ENCODE measurements at places on chromosomes 11 and 22.

GRCh38 chr22:48320048-48320682 is 1507.5 kb downstream of the BRD1 start:
- no peaks in the 10 kb centered on the region for H3K4me1 ChIP-seq
- no peak for DNase-seq

GRCh38 chr11:46134540-46134939 is 13.3 kb upstream of the PHF21A start:
- H3K4me3 ChIP-seq, result no peak overlapping the region
- no peak for DNase-seq
- H3K27ac ChIP-seq, result no peak overlapping the region
- no peaks in the 10 kb centered on the region for H3K4me1 ChIP-seq

- H3K4me3 ChIP-seq, result no peak overlapping the region
- no peaks in the 10 kb centered on the region for H3K36me3 ChIP-seq
- no peaks in the 10 kb centered on the region for H3K4me1 ChIP-seq
- no peak for DNase-seq
Observed at GRCh38 chr22:25007444-25008106, 55.1 kb downstream of the KIAA1671 start.

GRCh38 chr11:22927793-22928192 is 67.5 kb upstream of the CCDC179 start:
- no peaks in the 10 kb centered on the region for H3K36me3 ChIP-seq
- no peak for DNase-seq
- no peak overlapping the region for H3K27ac ChIP-seq
- no peak overlapping the region for H3K4me3 ChIP-seq

DNA sequence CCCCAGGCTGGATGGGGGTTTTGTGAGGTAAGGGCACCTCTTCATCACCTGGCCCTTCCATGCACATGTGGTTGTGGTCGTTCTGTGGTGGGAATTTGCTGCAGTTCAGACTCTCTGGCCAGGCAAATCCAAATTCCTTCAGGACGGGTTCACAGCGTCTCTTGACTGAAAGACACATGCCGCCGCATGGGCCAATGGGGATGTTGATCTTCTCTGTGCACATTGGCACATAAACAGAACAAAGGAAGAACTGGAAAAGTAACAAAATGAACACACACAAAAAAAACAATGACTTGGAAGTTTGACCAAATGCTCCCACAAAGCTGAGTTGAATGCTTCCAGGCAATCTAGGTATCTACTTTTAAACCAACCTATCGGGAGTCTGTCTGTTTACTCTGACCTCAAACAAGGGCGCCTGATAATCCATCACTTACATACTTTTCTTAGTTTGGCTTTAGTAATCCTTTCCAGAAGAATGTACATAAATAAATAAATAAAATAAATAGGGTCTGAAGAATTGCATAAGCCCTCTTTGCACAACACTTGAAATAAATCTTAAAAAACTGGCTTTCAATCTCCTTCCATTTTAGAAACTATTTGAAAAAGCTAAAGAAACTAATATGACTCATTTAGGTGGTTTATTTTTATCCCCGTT is 2.8 kb downstream of the FZD4 start:
- peaks cover 41% of the 10 kb centered on the region for H3K27me3 ChIP-seq
- DNase-seq, result no peak
- peaks cover 10% of the 10 kb centered on the region for H3K4me1 ChIP-seq
- no peaks in the 10 kb centered on the region for H3K36me3 ChIP-seq
- H3K27ac ChIP-seq, result no peak overlapping the region

- peak overlapping the region; percentile 86 for H3K27ac ChIP-seq
- H3K36me3 ChIP-seq, result peaks cover 11% of the 10 kb centered on the region
- peaks cover 59% of the 10 kb centered on the region for H3K4me1 ChIP-seq
- peak; percentile 25 for DNase-seq
- no peak overlapping the region for H3K4me3 ChIP-seq
- H3K27me3 ChIP-seq, result peaks cover 3% of the 10 kb centered on the region
Observed at GRCh38 chr11:129637473-129637872, 178.2 kb upstream of the TMEM45B start.

DNA sequence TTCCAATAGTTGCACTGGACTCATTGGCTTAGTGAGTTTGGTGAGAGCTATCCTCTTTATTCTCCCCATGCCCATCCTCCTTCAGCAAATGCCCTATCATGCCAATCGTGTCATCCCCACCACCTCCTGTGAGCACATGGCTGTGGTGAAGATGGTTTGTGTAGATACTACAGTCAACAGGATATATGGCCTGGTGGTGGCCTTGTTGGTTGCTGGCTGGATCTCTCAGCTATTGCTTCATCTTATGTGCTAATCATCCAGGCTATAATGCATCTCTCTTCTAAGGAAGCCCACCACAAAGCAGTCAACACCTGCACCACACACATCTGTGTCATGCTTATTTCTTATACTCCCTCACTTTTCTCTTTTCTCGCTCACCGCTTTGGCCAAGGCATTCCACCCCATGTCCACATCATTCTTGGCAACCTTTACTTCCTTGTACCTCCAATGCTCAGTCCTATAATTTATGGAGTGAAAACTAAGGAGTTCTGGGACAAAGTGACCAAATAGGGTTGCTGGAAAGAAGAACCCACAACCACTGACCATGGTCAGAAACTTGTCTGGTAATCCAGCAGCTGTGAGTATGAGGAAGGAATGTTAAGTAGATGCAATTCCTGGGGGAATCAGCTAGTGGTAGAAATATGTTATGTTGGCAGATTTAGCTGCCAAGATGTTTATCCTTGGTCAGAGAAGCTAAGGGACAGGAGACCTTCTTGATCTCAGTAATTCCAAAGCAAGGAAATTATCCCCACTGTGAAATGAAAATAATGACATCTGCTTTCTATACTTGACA is 16.3 kb upstream of the OR56B1 start:
- no peaks in the 10 kb centered on the region for H3K4me1 ChIP-seq
- H3K27ac ChIP-seq, result no peak overlapping the region
- no peak for DNase-seq
- H3K36me3 ChIP-seq, result peaks cover 14% of the 10 kb centered on the region

DNA sequence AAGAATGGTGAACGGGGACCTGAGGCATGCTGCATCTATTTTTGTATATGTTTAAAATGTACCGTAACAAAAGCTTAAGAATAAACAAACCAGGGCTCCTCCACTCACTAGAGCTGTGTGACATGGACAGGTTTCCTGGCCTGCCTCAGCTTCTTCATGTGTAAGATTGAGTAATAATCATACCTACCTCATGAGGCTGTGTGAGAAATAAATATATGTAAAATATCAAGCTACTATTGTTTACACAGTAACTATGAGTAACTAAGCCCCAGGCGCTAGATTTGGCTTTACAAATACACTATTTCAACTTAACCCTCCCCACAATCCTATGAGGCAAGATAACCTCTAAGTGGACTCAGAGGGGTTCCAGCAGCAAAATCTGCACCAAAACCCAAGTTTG is 66.4 kb downstream of the SMCO4 start:
- no peaks in the 10 kb centered on the region for H3K27me3 ChIP-seq
- no peak overlapping the region for H3K27ac ChIP-seq
- no peak for DNase-seq
- no peak overlapping the region for H3K4me3 ChIP-seq
- H3K4me1 ChIP-seq, result no peaks in the 10 kb centered on the region

- H3K36me3 ChIP-seq, result no peaks in the 10 kb centered on the region
- DNase-seq, result no peak
- no peaks in the 10 kb centered on the region for H3K27me3 ChIP-seq
- no peaks in the 10 kb centered on the region for H3K4me1 ChIP-seq
- no peak overlapping the region for H3K27ac ChIP-seq
Observed at GRCh38 chr22:47795477-47796127, 1033.2 kb downstream of the TBC1D22A start.

DNA sequence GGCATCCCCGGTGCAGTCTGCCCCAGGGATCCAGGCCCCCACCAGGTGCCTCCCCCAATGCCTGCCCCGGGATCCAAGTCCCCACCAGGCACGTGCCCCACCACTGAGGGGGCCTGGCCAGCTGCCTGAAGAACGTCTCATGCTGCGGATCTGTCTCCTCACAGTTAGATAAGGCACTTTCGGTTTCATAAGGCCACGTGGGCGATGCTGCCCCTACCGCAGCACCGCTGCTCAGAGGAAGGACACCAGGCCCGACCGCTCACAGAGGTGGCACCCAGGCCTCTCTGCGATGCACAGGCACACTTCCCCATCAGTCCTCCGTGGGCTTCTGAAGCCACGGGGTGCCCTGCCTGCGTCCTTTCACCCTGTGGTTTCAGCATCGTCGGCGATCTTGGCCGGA is 68.1 kb upstream of the BID start:
- peak; percentile 28 for DNase-seq
- H3K4me1 ChIP-seq, result peaks cover 2% of the 10 kb centered on the region
- H3K27ac ChIP-seq, result peak overlapping the region; percentile 46

- no peak for DNase-seq
- H3K4me3 ChIP-seq, result no peak overlapping the region
- no peaks in the 10 kb centered on the region for H3K36me3 ChIP-seq
- peaks cover 25% of the 10 kb centered on the region for H3K27me3 ChIP-seq
Observed at GRCh38 chr11:47189100-47189834, 3.0 kb upstream of the PACSIN3 start.

DNA sequence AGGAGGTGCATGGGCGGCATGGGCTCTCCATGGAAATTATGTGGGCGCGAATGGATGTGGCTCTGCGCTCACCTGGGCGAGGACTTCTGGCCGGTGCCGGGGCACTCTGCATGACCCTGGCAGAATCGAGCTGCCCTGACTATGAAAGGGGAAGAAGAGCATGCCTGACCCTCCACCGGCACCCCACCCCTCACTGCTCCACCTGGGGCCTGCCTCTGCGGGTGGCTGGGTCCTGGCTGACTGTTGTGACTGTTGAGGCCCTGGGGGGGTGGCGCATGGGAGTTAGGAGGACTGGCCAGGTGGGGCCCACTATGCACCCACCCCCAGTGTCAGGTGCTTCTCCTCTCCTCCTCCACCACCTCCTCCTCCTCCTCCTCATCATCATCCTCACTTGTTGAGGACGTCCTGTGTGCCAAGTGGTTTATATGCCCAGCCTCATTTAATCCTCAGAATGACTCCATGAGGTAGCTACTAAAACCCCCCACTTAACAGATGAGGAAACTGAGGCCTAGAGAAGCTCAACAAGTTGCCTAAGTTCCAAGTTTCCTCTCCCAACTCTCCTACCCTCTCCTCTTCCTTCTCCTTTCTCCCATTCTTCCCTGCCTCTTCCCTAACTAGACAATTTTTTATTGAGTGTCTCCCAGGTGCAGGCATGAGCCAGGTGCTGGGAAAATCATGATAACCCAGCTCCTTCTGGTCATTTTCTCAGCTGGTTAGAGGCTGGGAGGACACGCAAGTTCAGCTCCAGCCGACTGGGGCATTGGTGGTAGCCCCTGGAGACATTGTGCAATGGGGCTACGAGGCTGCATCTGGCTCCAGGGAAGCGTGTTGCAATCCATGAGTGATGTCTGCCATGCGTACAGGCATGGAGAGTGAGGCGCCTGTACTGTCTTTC is 2.3 kb downstream of the MYEOV start:
- H3K36me3 ChIP-seq, result no peaks in the 10 kb centered on the region
- DNase-seq, result no peak
- no peak overlapping the region for H3K27ac ChIP-seq
- no peak overlapping the region for H3K4me3 ChIP-seq
- H3K4me1 ChIP-seq, result peaks cover 40% of the 10 kb centered on the region

Data from activated naive CD4-positive, alpha-beta T cell treated with anti-CD3 and anti-CD28 coated beads for 36 hours (primary cell).